Mucosa of gallbladder (tissue), 1 donor: ENCODE measurements at places on chromosomes 6 and 20.

- DNase-seq, result no peak
Observed at GRCh38 chr6:73285674-73286283, 22.8 kb upstream of the KHDC1 start.

DNA sequence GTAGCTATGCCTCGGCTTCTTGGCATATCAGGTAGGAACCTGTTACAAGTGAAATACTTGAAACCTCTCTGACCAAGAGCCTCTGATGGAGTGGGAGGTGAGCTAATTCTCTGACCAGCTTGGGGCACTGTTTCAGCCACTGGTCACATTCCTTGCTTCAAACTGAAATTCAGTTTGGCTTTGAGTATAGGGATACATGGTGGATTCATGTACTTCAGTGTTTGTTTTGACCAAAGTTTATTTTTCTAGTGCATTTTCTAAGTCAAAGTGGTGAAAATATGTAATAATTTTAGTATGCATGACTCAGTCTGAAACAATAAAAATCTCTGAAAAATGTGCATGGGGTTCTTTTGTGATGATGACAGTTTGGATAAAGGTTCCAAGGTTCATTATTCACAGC, 18.6 kb downstream of the TTPAL start:
- DNase-seq, result no peak

- DNase-seq, result no peak
Observed at GRCh38 chr6:147170269-147170668, 33.9 kb upstream of the STXBP5 start.

- no peak for DNase-seq
Observed at GRCh38 chr6:64580346-64580745, 944.7 kb downstream of the PHF3 start.

GRCh38 chr6:111809766-111810165, 63.5 kb downstream of the FYN start:
- DNase-seq, result no peak
